ENCODE measurements at places on chromosomes 1 and 21. TPM values are rescaled to one million over a fixed set of nuclear protein-coding genes. Genes with fewer than 3 reads are reported as not detected.

SGIP1 gene
- 6.6 TPM for total RNA-seq

TARS2 gene
- 12.1 TPM for total RNA-seq

DNA sequence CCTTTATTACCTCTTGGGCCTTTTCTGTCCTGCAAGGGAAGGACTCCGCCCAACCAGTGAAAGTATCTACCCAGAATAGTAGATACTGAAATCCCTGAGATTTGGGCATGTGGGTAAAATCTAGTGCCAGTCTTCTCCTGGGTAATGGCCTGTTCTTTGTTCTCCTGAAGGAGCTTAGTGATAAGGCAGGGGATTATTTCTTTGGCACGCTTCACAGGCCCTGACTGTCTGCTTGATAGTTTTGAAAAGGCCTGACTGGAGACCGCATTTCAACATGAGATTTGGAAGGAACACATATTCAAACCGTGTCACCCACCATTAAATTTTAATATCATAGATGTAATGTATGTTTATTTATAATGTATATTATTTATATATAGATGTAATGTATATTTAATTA is 48.9 kb downstream of the RASAL2 start:
- H3K27me3 ChIP-seq = no peaks in the 10 kb centered on the region
- no peak overlapping the region for H3K4me3 ChIP-seq
- H3K27ac ChIP-seq = no peak overlapping the region

C1orf198 gene
- 124 TPM for total RNA-seq

GRCh38 chr1:6585841-6586240 is 6.0 kb downstream of the ZBTB48 start:
- no peak for DNase-seq
- H3K27me3 ChIP-seq = no peaks in the 10 kb centered on the region
- no peak overlapping the region for H3K4me3 ChIP-seq
- no peaks in the 10 kb centered on the region for H3K36me3 ChIP-seq
- peak overlapping the region; percentile 19 for H3K27ac ChIP-seq

DENND2C gene
- total RNA-seq = 5.9 TPM

DNA sequence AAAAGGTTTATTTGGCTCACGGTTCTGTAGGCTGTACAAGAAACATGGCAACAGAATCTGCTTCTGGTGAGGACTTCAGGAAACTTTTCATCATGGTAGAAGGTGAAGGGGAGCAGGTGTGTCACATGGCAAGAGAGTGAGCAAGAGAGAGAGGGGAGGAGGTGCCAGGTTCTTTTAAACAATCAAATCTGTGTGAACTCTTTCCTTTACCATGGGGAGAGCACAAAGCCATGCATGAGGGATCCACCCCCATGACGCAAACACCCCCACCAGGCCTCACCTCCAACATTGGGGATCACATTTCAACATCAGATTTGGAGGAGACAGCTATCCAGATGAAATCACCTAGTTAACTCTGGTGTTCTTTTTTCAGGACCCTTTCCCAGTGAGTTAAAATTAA is 103.6 kb downstream of the GALNT2 start:
- H3K4me3 ChIP-seq = no peak overlapping the region
- H3K27ac ChIP-seq = no peak overlapping the region
- no peaks in the 10 kb centered on the region for H3K27me3 ChIP-seq
- no peaks in the 10 kb centered on the region for H3K4me1 ChIP-seq
- H3K36me3 ChIP-seq = no peaks in the 10 kb centered on the region

DNA sequence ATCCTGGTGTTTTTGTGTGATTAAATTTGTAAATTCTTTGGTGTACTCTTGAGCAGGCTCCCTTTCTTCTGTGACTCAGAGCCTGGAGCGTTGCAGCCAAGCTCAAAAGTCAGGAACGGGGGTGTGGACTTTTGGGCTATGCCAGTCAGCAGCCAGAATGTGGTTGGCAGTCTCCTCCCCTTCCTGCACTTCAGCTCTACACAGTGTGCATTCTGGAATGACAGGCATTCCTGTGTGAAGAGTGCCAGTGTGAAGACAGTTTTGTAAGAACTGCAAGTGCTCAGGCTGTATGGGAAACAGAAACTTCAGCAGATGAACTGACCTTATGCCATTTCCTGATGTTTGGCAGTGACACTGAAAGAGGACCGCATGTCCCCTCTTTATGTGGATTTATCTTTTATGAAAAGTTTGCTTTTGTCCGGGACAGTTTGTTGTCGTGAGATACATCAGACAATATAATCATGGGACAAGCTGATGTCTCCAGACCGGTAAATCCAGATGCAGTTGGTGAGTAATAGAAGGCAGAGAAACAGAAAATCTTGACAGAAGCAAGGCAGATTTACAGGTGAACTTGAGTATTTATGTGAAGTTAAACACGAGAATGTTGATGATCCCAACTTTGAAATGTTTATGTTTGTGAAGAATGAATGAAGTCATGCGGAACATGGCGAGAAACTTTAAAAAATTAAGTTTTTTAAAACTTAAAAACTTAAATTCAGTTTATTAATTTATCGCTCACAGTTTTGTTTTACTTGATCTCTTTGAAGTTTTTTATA is 67.7 kb upstream of the RCC1 start:
- DNase-seq = peak; percentile 83
- H3K27ac ChIP-seq = peak overlapping the region; percentile 90
- peaks cover 9% of the 10 kb centered on the region for H3K4me1 ChIP-seq
- H3K36me3 ChIP-seq = no peaks in the 10 kb centered on the region
- H3K4me3 ChIP-seq = peak overlapping the region; percentile 55

DNA sequence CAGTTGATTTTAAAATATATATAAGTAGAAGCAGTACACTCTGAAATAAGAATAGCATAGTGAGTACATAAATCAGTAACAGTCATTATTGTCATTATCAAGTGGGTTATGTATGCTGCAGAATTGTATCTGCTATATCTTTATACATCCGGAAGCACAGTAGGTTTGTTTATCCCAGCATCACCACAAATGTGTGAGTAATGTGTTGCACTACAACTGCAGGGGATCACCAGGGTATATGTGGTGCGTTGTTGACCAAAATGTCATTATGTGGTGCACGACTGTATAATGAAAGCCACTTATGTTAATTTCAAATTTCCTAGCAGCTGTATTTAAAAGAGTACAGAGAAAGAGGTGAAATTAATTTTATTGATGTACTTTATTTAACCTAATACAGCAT is 87.7 kb upstream of the GADD45A start:
- H3K4me1 ChIP-seq = no peaks in the 10 kb centered on the region
- H3K4me3 ChIP-seq = no peak overlapping the region
- H3K36me3 ChIP-seq = no peaks in the 10 kb centered on the region
- H3K27me3 ChIP-seq = no peaks in the 10 kb centered on the region
